Fibroblast of skin of left biceps (primary cell): ENCODE measurements at places on chromosomes 16 and 17.

DNA sequence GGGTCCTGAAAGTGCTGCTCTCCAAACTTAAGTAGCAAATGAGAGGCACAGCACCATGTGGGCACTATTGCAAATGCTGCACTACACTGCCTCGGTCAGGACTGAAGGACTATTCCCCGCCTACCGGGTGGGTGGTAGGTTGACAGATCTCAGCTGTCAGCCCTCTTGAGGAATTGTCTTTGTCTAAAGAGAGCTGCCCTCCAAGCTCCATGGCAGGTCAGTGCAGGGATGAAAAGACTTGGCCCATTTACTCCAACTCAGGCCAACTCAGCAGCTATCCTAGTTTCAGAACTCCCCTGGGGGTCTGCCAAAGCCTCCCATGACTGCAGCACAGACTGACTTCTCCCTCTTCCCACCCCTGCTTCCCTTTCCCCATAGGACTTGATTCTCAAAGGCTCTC is 3.4 kb upstream of the PDZD9 start:
- DNase-seq, result no peak

GRCh38 chr17:75240394-75241142 is 20.8 kb downstream of the GGA3 start:
- no peak for DNase-seq

GRCh38 chr16:73304008-73304774 is 256.3 kb upstream of the ZFHX3 start:
- no peak for DNase-seq

GRCh38 chr16:48294724-48295123 is 47.4 kb upstream of the ABCC11 start:
- no peak for DNase-seq

GRCh38 chr17:50425682-50426471 is at the start of gene ACSF2:
Gene ACSF2 (plus strand): TSS chr17:50426218. CDS start chr17:50426262, 44 bp downstream.
- DNase-seq, result no peak

DNA sequence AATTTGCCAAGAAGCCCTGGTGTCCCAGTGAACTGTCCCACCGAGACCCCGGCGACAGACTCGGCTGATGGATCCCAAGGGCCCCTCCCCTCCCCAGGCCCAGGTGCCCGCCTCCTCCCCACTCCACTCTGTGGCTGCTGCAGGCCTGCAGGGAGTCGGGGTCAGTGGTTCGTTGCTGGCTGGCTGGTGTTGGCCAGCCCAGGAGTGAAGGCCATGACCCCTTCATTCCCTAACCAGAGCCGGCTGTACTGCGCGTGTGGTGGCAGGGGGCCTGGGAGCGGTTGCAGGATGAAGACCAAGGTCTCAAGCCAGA is 9.2 kb upstream of the TBX2 start:
- DNase-seq, result no peak

DNA sequence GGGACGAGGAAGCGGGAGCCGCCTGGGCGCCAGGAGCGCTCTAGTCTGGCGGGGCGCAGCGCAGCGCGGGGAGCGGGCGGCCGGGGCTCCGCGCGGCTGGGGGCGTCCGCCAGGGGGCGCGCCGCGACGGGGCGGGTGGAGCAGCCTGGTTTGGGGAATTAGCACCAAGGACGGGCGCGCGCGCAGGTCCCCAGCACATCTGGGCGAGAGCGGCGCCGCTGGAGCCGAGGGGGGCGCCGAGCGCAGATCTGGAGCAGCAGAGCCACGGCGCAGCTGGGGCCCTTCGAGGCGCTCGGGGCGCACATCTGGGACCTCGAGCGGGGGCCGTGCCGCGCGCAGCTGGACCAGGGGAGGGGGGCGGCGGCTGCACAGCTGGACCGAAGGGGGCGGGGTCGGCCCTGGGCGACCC is at the start of gene NXPH3:
TSS of gene NXPH3 (plus strand) at position 193 of the 409 bp plus-strand sequence. CDS start 349 bp downstream, outside the sequence.
- DNase-seq, result no peak

- no peak for DNase-seq
Observed at GRCh38 chr17:33968350-33969044, 286.6 kb upstream of the CCL2 start.

- DNase-seq, result peak; percentile 81
Observed at GRCh38 chr16:31873556-31874365, at the start of gene ZNF267. Gene ZNF267 (plus strand): TSS chr16:31873807. CDS start chr16:31873967, 160 bp downstream.

DNA sequence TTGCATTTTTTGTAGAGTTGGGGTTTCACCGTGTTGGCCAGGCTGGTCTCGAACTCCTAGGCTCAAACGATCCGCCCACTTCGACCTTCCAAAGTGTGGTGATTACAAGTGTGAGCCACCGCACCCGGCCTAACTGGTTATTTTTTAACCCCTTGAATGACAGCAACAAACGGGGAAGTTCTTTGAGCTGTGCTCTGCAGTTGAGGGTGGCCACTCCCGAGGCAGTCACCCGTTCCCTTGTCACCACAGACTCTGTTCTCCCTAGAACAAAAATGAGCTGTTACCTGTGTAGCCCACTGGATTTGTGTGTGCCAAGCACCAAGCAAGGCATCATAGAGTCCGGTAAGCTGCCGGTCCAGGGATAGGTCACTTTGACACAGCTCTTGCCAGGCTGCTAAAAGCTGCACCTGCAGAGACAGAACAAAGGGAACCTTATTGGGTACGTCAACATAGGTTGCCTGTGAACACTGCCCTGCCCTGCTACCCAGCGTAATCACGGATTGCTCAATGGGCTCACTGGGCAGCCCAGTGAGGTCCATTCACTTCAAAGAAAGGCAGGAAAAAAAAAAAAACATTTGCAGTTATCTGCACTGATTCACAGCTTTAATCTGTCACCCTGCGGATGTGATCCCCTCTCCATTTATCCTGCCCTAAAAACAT is 19.6 kb downstream of the COG7 start:
- no peak for DNase-seq

GRCh38 chr17:7436556-7437368 is 1.5 kb downstream of the TMEM102 start:
- DNase-seq, result no peak

GRCh38 chr16:11171448-11171709 is 84.6 kb downstream of the SOCS1 start:
- no peak for DNase-seq

GRCh38 chr16:75267631-75268264 is 16.3 kb upstream of the BCAR1 start:
- DNase-seq, result no peak

GRCh38 chr17:66347661-66348514 is 45.5 kb downstream of the PRKCA start:
- no peak for DNase-seq

DNA sequence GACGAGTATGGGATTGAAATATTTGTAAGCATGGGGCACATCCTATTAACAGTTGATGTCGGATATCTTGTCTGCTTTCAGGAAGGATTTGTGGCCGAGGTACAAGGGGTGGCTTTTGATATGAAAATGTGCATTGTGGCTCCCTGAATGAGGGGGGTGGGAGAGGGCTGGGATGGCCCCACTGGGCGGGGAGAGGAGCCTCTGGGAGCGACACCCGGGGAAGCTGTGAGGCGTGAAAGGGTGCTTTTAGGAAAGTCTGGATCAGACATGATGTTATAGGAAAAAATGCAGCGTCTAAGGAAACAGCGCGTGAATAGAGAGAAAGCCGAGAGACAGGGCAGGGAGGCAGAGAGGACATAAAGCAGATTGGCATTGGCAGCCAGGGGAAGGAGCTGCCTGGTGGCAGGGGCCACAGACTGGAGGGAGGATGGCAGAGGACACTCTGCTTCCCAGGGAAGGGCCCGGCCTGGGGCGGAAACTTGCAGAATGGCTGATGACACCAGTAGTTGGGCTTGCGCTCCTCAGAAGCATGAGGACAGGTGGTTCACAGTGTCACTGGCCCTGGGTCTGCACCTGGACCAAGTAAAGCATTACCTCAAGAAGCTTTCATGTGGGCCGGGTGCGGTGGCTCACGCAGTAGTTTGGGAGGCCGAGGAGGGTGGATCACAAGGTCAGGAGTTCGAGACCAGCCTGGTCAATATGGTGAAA is 95.7 kb downstream of the NTN1 start:
- no peak for DNase-seq

DNA sequence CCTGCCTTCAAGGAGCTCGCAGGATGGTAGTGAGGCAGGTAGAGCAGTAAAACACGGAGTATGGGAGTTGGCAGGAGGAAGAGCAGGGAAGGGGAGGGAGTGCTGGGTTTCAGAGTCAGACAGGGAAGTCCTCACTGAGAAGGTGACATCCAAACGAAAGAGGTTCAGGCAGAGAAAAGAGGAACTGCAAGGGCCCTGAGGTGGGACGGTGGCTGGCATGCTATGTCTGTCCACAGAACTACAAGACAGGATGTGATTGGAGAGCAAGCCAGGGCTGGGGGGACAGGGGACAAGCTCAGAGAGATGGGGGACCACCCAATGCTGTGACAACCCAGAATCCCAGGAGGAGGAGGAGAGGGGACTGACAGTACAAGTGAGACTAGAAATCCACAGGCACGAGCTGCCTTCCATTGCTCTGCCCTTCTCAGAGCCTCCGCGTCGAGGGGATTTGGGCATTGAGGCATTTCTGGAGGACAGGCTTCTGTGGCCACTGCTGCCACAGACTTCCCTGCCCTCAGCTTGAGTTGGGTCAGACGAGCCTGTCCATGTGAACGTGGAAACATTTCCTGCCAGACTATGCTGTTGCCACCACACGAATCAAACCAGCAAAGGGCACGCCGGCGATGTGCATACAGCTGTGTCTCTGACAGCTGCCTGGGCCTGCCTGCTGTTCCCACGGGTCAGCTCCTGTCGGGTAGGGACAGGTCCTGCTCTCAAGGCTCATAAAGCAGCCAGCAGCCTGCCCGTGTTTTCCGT is 100.1 kb downstream of the RAB11FIP4 start:
- no peak for DNase-seq

GRCh38 chr16:71407731-71408130 is 34.1 kb downstream of the TLE7 start:
- no peak for DNase-seq

DNA sequence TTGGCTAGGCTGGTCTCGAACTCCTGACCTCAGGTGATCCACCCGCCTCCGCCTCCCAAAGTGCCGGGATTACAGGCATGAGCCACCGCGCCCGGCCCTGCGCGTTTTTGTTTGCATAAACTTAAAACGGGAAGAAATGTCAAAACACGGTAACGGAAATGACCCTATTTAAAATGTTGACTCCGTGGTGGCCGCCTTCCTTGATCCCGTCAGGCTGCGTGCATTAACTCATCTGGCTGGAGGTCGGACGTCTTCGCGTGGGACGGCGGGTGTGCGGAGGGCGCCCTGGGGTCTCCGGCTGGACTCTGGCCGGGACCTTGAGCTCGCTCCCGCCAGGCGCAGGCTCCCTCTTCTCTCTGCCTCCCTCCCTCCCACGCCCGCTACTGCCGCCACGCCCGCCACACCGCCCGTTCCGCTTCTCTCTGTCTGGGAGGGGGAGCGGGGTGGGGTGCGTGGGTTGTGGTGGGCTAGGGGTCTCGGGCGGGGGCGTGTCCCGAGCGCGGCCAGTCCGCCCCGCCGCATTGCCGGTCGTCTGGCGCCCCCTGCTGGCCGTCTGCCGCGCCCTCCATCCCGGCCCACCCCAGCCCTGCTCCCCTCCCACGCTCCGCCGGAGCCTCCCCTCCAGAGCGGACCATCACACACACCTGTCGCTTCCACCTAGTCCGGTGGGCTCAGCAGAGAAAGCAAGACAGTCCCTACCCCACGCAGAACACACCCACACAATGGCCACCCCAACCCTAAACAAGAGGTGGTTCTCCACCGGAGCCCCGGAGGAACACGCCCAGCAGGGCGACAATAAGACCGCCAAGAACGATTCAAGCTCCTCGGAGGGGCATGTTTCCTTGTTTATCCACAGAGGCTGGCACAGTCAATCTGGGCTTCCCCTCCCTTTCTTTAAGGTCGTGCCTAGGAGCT is 1.2 kb upstream of the CCDC42 start:
- no peak for DNase-seq

DNA sequence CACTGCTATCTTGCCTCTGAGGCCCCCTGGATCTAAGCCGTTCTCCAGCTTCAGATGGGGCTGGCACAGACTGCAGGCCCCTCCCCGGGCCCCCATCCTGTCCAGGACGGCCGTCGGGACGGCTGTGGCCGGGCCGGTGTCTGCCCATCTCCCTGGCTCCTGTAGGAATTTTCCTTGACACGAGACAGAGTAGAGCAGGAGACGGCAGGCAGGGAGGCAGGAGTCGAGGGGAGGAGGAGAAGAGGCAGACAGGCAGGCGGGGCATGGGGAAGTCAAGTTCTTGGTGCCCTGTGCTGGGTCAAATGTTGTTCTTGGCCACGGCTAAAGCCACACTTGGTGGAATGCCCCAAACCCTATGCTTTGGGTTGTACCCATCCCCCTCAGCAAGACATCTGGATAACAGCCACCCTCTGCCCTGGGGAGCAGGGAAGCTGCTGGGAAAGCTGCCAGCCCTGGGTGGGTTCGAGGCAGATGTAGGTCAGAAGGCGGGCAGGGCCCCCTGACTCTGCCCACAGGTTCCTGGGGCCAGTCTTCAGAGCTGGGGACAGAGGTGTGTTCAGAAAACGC is 4.0 kb downstream of the C1QTNF1 start:
- DNase-seq, result no peak

GRCh38 chr17:63609816-63610573 is 9.3 kb downstream of the TACO1 start:
- DNase-seq, result no peak

DNA sequence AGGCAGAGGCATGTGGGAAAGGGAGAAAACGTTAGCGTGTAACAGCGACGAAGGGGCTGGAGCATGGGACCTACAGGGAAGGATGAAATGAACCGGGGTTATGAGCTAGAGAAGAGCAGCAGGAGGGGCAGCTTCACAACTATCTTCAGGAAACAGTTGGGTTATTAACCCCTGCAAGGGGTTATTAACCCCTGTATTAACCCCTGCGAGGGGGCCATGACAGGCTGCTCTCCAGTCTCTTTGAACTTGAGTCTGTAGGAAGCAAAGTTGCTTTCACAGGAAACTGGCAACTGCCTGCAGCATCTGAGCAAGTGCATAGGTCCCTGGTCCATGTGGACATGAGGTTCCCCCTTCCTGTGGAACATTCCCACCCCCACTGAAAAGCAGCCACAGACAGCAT is 119.2 kb upstream of the CRHR1 start:
- DNase-seq, result no peak

DNA sequence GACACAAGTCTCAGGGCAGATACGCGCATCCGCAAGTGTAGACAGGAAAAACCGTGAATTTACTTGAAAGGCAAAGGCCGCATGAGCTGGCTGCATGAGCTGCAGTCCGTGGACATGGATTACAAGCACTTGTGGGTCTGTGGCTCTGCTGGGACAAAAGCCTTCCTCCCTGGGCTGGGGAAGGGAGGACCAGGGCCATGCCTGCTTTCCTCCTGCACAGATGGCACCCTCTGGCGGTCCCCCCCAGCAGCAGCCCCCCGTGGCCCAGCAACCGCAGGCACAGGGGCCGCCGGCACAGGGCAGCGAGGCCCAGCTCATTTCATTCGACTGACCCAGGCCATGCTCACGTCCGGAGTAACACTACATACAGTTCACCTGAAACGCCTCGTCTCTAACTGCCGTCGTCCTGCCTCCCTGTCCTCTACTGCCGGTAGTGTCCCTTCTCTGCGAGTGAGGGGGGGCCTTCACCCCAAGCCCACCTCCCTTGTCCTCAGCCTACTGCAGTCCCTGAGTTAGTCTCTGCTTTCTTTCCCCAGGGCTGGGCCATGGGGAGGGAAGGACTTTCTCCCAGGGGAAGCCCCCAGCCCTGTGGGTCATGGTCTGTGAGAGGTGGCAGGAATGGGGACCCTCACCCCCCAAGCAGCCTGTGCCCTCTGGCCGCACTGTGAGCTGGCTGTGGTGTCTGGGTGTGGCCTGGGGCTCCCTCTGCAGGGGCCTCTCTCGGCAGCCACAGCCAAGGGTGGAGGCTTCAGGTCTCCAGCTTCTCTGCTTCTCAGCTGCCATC is 1.7 kb upstream of the MRPL12 start:
- no peak for DNase-seq
